HS-27A (cell line): ENCODE measurements at places on chromosomes 5 and 9.

- no peak for DNase-seq
Measured at GRCh38 chr9:126480813-126481212, 132.9 kb upstream of the LMX1B start.

GRCh38 chr9:109507421-109507838, 9.3 kb upstream of the PTPN3 start:
- DNase-seq, result peak; percentile 8

DNA sequence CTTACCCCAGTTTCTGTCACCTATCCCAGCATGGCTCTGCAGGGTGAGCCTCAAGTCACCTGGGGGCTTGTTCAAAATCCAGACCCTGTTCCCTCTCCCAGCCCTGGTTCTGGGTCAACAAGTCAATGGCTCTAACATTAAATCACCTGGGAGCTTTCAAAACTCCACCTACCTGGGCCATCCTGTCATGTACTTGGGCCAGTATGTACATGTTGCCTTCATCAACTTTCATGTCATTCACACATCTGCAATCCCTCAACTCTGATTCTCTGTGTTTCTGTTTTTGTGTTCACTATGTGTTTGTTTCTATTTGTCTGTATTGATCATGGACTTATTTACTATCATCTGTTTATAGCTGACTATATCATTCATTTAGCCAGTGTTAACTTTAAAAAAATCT, 2.1 kb upstream of the SH3GLB2 start:
- DNase-seq, result no peak

DNA sequence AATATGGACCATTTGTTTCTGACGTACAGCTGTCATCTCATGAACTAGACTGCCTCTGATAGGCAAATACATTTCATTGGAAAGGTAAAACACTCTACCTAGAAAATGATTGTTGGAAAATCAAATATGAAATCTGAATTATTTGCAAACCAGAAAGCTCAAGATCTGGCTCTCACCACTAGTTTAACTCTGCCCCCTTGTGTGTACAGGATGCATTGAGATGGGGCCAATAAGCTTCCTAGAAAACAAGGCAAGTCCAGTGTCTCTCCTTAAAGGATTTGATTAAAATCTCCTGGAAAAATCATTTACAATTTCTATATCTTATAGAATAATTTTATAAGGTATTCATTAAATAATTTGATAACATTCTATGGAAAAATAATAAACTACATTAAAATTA, 311.9 kb upstream of the ANKH start:
- DNase-seq, result no peak

DNA sequence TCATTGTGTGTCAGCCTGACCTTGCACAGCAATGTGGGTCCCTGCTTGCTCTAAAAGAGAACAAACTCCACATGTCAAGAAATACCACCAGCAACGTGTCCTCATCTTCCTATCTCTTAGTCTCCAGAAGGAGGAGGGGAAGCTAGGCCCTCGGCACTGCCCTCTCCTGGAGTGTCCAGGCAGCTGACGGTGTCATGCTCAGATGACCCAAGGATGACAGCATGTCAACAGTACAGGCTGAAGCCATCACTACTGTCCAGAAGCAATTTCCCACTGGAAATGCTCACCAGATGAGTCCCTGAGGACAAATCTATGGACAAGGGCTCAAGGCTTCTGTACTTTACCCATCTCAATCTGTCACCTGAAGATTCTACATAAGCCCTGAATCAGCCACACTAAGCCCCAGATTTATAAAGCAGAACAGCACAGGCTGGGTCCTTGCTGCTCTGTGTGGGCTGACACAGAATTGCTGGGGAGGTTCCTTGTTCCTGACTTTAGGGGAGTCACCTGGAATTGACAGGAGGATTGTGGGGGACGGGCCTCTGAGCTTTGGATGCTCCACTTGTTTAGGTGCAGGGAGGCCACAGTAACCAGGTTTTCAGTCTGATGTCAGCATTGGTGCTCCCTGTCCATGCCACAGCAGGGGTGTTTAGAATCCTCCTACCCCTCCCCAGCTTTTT, 210.2 kb downstream of the DAB2IP start:
- no peak for DNase-seq

GRCh38 chr9:9257999-9258498, 1354.8 kb downstream of the PTPRD start:
- DNase-seq, result no peak

DNA sequence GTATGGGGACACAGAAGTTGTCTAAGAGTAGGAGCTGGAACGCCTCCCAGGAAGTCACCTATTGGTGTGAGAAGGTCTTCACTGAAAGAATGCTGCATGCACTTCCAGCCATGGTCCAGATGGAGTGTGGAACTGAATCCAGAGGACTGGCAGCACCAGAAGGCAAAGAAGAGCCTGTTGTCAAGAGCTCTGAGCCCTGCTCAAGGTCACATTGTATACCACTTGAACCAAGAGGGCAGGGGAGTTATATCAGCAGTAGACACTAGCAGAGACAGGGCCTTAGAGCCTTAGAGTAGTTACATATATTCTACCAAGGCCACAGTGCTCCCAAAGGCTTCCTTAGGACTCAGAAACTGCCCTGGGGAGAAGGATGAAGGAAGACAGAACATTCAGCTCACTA, 130.8 kb upstream of the POC5 start:
- DNase-seq, result no peak

- DNase-seq, result no peak
Measured at GRCh38 chr9:136789523-136789937, 1.6 kb upstream of the TMEM141 start.

DNA sequence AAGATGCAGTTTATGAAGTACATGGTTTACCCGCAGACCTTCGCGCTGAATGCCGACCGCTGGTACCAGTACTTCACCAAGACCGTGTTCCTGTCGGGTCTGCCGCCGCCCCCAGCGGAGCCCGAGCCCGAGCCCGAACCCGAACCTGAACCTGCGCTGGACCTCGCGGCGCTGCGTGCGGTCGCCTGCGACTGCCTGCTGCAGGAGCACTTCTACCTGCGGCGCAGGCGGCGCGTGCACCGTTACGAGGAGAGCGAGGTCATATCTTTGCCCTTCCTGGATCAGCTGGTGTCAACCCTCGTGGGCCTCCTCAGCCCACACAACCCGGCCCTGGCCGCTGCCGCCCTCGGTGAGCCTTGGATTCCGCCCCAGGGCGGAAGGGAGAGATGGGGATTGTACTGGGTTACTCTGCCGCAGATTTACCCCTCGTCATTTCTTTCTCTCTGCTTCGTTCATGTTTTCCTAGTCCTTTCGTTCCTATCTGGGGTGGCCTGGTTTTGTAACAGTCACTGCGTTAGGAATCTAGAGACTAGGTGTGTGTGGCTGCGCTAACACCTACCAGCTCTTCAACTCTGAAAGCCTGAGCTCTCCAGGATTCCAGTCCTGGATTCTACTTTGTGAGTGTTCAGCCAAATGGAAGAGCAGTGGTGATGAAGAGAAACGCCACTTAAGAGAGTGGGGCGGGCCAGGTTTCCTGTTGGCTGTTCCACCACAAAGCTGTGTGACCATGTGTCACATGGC, 638 bp downstream of the MRPS30 start:
- peak; percentile 12 for DNase-seq

- no peak for DNase-seq
Measured at GRCh38 chr5:138841531-138841930, 33.6 kb downstream of the LRRTM2 start.

- peak; percentile 88 for DNase-seq
Measured at GRCh38 chr5:157384971-157385709, 74.9 kb upstream of the NIPAL4 start.

DNA sequence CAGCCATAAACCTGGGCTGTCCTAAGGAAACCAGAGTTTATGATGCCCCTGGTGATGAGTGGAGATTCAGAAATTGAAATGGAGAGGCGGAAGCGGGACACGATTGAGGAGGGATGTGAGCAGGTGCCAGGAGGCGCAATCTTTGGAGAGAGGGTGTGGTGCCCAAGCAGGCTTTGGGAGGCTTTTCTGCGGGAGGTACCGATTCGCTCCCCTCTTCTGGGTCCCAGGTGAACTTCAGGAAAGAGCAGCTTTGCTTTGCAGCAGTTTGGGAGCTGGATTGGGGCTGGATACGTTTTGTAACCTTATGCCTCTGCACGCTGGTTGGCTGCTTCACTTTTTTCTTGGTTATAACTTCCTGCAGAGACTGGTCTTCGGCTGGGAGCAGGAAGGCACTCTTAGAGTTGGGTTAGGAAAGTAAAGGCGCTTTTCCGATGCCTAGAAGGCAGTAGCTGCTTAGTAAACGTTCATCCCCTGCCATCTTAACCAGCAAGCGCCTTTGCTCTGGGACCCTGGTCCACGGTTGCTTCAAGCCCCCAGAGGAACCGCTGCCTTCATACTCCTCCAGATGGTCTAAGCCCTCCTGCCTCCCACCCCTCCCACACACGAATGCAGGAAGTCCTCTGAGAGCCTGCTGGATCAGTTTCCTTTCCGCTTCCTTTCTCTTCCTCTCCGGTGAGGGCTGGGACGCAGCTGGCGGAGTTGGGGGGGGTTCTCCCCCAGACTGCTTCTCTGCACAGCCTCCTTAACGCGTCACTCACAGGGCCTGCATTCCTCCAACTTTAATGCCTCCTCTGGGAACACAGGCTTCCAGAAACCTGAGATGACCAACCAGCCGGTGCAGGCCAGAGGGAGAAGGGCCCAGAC, 15.2 kb upstream of the NEK6 start:
- DNase-seq, result no peak

DNA sequence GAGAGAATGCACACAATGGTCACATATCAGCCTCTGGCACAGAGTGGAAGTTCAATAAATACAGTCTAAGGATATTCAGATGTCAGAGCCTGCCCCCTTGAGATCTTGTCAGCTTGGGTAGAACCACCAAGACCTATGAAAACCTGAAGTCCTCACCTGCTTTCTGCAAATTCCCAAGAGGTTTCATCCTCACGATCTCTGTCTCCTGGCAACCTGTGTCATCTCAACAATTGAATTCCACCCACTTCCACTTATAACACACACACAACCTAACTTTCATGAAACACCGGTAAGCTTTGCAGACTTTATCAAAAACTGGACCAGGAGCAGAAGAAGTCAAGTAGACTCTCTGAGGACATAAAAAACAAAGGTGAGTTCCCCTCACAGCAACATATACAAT, 151.6 kb upstream of the SLC30A5 start:
- no peak for DNase-seq

GRCh38 chr5:77452351-77452750, 39.8 kb downstream of the WDR41 start:
- no peak for DNase-seq

- no peak for DNase-seq
Measured at GRCh38 chr9:115998666-115999065, 154.9 kb upstream of the PAPPA start.

GRCh38 chr9:113274474-113275156, 757 bp downstream of the CDC26 start:
- peak; percentile 17 for DNase-seq

GRCh38 chr5:152542741-152543140, 137.7 kb upstream of the NMUR2 start:
- no peak for DNase-seq

GRCh38 chr5:52771343-52772039, 16.2 kb upstream of the ITGA1 start:
- no peak for DNase-seq

- DNase-seq, result no peak
Measured at GRCh38 chr9:123960366-123960765, 30.4 kb upstream of the DENND1A start.

DNA sequence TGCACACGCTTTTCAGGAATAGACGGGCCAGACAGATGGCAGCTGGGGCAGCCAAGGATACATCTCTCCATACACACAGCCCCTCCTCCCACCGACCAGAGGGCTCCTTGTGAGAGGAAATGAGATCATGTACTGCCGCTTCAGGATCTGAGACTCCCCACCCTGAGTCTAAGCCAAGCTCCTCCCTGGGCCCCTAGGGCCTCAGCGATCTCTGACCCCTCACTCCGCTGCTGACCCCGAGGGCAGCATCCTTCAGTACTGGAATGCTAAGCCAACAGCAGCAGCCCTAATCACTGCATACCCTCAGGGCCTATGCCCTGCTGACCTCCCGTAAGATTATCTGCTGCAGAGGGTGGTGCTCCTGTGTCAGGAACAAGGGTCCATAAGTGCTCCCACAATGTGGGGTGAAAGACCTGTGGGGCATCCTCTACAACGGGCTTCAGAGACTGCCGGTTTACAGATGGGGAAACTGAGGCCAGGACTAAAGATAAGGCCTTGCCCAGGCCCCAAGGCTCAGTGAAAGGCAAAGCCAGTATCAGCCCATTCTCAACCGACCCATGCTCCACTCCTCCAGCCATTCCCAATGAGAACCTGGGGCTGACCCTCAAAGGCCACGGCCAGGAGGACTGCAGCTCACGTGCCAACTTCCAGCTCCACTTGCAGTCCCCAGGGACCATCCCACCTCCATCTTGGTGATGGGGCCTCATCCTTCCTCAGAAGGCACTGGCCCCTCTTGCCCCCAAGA, 37.5 kb downstream of the BICD2 start:
- no peak for DNase-seq

GRCh38 chr9:92607088-92607487, 62.8 kb downstream of the IPPK start:
- peak; percentile 38 for DNase-seq

- DNase-seq, result no peak
Measured at GRCh38 chr5:159628703-159629102, 287.6 kb upstream of the ADRA1B start.

DNA sequence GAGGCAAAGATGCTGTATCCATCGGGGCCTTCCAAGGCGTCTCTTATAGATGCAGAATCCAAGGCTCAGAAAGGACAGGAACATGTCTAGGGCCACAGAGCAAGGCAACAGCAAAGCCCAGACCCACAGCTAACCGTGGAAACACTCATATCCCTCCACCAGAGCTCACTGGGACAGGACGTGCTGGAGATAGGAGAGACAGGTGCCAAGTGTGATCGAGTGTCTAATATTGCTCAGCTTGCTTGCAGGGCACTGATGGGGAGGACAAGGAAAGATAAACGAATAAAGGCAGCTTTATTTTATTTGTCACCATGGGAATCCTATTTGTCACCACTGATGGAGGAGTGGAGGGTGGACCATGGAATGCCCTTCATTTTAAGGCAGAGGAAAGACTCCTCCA, 44.0 kb upstream of the AKNA start:
- DNase-seq, result no peak

GRCh38 chr5:143771602-143772001, 40.4 kb upstream of the HMHB1 start:
- DNase-seq, result no peak

- no peak for DNase-seq
Measured at GRCh38 chr5:175281714-175282113, 162.3 kb downstream of the DRD1 start.

DNA sequence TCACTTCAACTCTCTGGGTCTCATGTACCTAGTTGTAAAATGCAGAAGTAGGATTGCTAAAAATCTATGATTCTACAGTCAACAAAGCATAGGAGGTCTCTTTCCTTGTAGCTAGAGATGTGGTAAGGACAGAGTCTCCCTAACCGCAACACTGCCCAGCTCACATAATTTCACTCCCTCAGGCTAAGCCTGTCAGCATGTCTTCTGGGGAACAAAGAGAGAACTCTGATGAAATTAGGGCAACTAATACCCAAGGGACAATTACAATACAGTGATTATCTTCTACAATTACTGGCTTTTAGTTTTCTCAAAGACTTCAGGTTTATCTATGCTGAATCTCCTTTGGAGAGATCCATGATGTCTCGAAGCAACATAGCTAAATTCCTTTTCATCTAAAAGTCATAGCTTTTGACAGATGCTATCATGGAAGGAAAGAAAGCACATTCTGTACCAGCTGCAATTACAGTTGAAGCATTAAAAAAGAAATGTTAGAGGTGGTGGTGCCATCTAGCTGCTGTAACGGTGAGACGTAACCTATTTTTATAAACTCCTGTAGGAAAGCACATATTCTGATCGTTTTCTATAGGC, 141.1 kb upstream of the TARS1 start:
- DNase-seq, result peak; percentile 62

- DNase-seq, result no peak
Measured at GRCh38 chr5:71652803-71653543, 65.8 kb downstream of the MCCC2 start.
